ENCODE measurements at places on chromosomes 3 and 15. TPM values are rescaled to one million over a fixed set of nuclear protein-coding genes. Genes with fewer than 3 reads are reported as not detected.

Gene DYNLT2B
- total RNA-seq, result 19.7 TPM

Gene PIF1
- total RNA-seq, result 0.51 TPM

Gene LOXL1
- total RNA-seq, result 5.3 TPM

Gene DPPA2
- total RNA-seq, result not detected

Gene TUSC7
- not detected for total RNA-seq

Gene SCAANT1
- not detected for total RNA-seq

Gene STRA6
- total RNA-seq, result 0.26 TPM

Gene RHOV
- total RNA-seq, result 38.7 TPM

Gene TRIM59
- 5.8 TPM for total RNA-seq

Gene TJP1
- total RNA-seq, result 86.5 TPM

All from bronchial epithelial cell (primary cell).